ENCODE measurements at places on chromosomes 1 and 21.

GRCh38 chr1:24110642-24111261 is 1.2 kb downstream of the MYOM3 start:
- DNase-seq, result no peak

- no peak for DNase-seq
Observed at GRCh38 chr1:66699213-66699612, 53.0 kb upstream of the DYNLT5 start.

- no peak for DNase-seq
Observed at GRCh38 chr1:234310460-234310817, 62.8 kb upstream of the COA6 start.

DNA sequence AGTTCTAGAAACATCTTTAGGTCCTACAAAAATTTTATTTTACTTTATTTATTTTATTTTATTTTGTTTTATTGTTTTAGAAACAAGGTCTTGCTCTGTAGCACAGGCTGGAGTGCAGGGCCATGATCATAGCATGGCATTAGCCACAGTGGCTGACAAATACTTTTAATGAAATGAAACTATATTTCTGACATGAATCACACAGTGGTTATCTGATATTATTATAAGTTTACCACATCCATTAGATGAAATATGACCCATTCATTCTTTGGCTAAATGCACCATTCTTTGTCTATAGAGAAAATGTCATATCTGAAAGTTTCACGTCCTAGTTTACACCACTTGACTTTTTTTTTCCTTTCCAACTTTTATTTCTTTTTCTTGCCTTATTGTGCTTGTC is 613.4 kb upstream of the ADAMTS5 start:
- DNase-seq, result no peak

DNA sequence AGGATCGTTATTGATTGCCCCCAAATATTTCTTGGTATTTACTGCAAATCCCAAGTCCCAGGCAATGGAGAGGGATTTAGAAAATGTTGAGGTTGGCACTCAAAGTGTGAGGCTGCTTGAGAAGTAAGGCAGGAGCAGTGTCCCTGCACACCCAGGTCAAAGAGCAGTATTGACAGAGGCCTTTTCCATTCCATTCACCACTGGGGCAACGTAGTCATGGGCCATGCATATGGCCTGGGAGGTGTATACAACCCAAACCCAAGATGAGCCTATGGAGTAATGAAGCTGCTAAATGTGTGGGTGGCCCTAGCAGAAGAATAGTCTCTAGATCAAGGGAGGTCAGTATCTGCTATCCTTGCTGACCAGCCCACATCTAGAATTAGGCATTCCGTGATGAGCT is 245.6 kb downstream of the FOXD2 start:
- no peak for DNase-seq

DNA sequence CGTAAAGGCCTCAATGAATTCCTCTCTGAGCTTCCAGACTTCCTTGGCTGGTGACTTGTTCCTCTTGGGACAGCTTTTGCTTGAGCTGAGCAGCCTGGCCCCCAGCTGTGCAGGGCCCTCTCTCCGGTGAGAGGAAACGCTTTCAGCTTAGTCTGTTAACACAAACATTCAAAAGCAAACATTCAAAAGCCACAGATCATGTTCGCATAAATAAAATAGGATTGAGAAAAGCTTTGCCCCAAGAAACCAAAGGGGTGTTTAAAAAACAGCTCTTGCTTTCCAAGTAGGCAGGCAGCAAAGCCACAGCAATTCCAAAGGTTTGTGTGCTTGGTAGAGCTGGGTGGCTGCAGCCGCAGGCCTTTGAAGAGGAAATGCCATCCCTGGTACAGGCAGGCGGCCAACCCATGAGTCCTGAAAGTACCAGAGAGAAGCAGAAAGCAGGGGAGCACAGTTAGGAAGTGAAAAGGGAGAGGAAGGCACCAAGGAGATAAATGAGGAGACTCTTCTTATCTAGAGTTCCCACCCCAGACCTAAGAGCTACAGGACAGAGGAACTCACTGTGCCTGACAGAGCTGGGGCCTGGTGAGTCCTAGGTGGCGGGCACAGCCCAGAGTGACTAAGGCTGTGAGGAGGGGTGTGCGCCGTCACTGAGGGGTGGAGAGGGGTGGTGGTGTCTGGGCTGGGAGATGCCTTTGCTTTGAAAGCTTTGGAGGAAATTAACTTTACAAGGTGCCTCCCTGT is 48.4 kb downstream of the CCN1 start:
- DNase-seq, result no peak

DNA sequence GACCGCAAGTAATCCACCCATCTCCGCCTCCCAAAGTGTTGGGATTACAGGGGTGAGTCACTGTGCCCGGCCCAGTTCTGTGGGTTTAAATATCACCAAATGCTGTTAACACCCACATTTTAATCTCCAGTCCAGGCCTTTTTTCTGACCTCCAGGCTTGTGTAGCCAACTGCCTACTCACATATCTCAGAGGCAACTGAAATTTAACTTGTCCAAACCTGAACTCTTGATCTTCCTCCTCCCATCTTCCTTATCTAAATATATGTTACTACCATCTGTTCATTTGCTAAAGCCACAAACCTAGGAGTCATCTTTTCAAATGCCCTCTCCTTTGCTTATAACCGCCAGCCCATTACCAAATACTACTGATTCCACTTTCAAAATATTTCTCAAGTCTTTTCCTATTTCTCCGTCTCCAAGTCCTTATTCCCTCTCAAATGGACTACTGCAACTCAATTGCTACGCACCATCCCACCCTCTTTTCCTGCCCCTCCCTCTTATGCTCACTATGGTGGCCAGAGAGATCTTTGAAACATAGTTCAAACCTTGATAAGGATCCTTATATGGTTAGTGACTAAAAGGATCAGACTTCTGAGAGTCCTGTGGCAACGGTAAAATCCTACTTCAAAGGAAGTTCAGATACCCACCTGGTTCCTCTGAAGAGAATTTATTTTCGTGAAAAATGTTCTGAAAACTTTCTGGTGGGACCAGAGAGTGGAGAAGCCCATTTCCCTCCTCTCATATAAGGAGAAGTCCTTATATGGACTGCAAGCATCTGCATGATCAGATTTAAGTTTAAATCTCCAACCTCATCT is 78.5 kb upstream of the CDC42BPA start:
- no peak for DNase-seq

GRCh38 chr1:95096218-95096841 is 20.8 kb upstream of the TLCD4 start:
- no peak for DNase-seq

GRCh38 chr1:6026095-6026809 is 19.4 kb upstream of the KCNAB2 start:
- peak; percentile 54 for DNase-seq

DNA sequence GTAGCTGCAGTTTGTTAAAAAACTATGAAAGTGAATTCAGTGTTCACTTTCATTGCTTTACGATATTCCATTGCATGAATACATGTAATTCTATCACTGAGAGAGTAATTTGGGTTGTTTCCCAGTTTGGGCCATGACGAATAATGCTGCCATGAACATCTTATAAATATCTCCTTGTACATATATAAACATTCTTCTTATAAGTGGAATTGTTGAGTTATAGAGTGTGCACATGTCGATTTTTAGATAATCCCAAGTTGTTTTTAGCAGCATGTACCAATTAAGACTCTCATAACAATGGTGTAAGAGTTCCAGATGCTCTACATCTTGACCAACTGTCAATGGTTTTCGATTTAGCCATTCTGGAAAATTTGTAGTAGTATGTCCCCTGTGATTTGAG is 40.9 kb downstream of the ALG6 start:
- no peak for DNase-seq

GRCh38 chr1:154406886-154407197 is 1.7 kb downstream of the IL6R start:
- no peak for DNase-seq

GRCh38 chr1:150559656-150560010 is 10.4 kb downstream of the ADAMTSL4 start:
- DNase-seq, result no peak

- DNase-seq, result no peak
Observed at GRCh38 chr1:59199719-59200376, 97.0 kb upstream of the FGGY start.

DNA sequence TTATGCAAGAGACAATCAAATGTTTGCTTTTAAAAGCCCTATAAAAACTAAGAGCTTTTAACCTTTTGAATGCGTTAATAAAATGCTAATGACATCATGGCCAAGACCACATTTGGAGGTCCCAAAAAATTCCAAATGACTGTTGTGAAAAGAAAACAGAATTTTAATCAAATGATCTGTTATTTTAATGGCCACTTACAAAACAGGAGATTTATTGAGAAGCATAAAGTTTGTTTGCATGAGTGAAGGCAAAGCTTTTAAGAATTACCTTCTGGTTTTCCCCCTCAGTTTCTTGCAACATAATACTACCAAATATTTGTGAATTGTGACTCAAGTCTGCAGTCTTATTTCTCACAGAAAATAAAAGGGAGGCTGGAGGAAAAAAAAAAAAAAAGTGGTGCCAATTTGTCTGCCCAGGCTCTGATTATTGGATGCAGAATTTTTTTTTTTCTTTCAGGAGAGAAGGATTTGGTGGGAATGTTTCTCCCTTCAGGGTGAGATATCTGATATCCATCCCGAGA is 60.7 kb downstream of the GORAB start:
- DNase-seq, result no peak
